A549 treated with RU486 at 1 μM for 4 hours (cell line): ENCODE measurements at places on chromosomes 7 and 10. TPM values are rescaled to one million over a fixed set of nuclear protein-coding genes. Genes with fewer than 3 reads are reported as not detected.

Gene CDHR1
- total RNA-seq, result 0.03 to 0.13 TPM (median 0.07 TPM) in 5 replicates

Gene PON1
- total RNA-seq, result 0.44 to 1.0 TPM (median 0.66 TPM) in 5 replicates

Gene FAM237B
- not detected in 5 replicates for total RNA-seq

Gene RADIL
- 0.98 to 2.7 TPM (median 1.9 TPM) in 5 replicates for total RNA-seq
